ENCODE measurements at places on chromosomes 6 and 20.

- DNase-seq: no peak
Measured at GRCh38 chr20:5135363-5136012, 8.7 kb downstream of the CDS2 start.

GRCh38 chr6:17987697-17988421 is 424 bp upstream of the KIF13A start:
- peak; percentile 26 for DNase-seq

- DNase-seq: no peak
Measured at GRCh38 chr6:162481938-162482337, 245.6 kb downstream of the PRKN start.

- DNase-seq: no peak
Measured at GRCh38 chr6:52537001-52537753, 39.7 kb downstream of the TRAM2 start.

DNA sequence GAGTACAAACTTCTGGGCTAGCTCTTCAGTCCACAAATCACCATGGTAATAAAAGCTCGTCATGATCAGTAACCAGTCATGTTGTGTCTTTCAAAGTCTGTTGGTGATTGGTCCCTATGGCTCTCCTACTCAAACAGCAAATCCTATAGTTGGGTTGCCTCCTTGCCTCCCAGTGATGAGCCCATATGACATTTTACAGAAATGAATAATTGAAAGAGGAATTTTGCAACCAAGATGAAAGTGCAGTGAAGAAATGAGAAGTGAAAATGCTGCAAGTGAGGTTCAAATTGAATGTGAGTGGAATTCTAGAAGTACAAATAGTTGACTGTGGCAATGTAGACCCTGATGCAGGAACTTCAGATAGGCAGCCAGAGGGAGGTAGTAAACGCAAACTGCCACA is 5.1 kb upstream of the SIRPD start:
- no peak for DNase-seq

GRCh38 chr6:63415286-63415685 is 95.5 kb upstream of the LGSN start:
- no peak for DNase-seq

DNA sequence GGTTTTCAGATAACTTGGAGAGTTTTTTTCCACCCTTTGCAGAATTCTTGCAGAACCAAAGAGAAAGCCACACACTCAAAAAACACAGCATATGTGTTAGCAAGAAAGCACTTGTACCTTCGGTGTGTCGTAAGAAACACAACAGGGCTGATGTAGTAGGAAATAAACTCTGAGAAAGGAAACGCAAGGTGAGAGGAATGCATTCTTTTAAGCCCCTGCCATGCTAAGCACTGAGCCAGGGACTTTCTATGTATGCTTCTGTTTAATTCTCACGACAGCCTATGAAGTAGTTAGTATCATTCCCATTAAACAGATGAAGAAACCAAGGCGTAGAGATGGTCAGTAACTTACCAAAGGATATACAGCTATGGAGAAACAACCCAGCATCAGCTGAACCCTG is 23.1 kb downstream of the NEDD9 start:
- DNase-seq: no peak

- no peak for DNase-seq
Measured at GRCh38 chr20:3728876-3729275, 3.6 kb upstream of the HSPA12B start.

DNA sequence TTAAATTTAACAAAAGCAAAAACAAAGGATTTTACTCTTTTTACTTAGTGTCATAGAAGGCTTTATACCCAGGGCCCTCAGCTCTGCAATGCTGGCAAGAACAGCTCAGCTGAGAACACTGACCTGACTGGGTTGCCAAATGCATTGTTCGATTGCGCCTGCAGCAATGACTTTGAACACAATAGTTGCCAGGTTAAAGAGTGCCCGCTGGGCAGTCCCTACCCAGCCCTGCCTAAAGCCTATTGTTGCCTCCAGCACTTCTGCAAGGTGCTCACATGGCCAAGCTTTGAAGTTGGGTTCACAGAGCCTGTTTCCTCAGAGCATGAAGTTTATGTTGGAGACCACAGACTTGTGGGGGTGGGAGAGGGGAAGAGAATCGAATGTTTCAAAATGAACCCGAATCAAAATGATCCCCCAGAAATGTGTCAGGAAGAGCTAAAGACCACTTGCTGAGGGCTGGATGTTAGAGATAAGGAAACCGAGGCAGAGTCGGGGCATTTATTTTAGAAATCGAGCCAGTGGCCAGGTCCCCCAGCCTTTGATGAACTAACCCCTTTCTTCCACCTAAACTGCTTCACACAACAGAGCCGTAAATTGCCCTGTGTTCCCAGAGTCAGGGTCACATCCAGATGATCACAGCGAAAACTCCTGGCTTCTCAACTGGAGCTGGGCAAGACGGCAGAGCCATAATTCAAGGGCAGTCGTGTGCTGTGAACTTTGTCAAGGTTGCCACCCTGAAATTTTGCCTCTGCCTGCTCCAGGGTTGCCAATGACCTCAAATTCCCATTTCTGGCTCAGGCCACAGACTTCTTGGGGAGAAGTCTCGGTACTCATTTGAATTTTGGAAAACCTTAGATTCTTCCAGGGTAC is 55.0 kb downstream of the FOXA2 start:
- no peak for DNase-seq

DNA sequence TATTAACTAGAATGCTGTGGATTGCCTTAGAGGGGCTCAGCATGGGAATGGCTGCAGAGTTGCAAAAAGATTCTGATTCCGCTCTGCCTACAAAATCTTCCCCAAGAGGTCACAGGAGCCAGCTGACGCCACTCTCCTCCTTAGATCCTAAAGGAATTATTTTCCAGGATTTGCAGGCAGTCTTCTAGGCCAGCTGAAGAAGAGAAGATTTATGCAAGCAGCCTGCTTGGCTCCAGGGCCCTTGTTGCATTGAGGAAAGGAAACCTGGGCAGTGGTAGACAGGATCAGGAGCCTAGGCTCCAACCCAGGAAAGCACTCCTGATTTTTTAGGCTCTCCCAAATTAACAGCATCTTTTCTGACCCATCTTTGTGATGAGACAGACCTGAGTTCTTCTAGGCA is 245.8 kb downstream of the PKHD1 start:
- DNase-seq: no peak

DNA sequence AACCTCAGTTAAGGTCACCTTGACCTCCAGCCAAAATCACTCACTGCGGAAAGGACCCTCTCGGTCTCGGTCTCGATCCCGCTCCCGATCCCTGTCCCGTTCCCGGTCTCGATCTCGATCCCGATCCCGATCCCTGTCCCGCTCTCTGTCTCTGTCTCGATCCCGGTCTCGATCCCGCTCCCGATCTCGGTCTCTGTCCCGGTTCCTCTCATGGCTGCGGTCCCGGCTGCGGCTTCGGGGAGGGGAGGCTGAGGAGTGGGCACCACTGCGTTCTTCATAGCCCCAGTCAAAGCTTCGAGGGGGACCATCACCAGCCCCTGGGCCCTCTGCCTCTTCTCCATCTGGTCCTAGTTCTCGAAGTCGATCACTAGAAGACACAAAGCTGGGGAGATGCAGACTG is 4.3 kb downstream of the NELFE start:
- DNase-seq: no peak

GRCh38 chr6:130935978-130936377 is 108.8 kb downstream of the SMLR1 start:
- DNase-seq: no peak

DNA sequence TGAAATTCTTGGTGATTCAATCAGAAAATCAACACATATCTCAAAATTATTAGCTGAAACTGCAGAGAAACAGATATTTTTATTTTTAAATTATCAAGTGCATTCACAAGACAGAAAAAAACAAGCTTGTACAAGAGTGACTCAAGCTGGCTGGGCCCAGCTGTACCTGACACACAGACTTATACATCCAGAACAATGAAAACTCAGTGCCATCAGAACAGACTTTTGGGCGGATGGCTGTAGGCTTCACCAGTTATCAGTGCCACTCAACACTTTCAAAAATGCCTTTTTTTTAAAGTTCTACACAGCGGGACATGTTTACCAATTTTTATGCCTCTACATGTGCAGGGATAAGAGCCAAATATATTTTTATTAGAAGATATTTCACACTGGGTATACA is 102.8 kb downstream of the MYB start:
- no peak for DNase-seq

DNA sequence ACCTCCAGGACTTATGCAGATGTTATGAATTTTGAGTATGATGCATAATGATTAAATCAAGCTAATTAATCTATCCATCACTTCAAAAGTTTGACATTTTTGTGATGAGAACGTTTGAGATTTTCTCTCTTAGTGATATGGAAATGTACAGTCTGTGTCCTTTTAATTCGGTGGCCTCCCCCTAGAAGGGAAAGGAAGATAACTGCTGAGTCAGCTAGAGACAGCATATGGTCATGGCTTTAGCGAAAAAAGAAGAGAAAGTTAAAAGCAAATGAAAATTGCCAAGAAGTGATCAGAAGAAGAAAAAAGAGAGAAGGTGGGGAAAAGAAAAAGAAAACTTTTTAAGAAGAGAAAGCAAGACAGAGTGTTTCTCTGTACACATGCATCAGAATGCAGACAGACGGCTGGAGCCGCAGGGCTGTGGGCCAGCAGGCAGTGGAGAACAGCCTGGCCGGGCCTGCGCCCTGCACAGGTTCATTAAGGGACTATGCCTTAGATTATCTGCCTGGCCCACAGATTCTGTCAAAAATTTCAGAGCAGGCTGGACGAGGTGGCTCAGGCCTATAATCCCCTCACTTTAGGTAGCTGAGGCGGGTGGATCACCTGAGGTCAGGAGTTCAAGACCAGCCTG is 7.7 kb downstream of the PRR18 start:
- no peak for DNase-seq

DNA sequence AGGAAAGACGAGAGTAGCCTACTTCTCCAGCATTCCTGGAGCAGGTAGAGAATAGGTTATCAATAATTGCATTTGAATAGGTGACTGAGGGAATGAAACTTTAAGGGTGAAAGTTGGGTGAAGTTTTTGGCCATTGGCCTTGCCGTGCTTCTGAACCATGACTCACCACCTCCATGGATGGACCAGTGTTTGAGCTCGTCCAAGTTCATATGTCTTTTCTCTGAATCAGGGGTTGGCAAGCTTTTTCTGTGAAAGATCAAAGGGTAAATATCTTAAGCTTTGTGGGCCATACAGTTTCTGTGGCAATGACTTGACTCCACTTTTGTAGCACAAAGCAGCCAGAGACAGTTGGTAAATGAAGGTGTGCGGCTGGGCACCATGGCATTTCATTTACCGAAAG is 31.8 kb downstream of the SNRNP48 start:
- no peak for DNase-seq

- DNase-seq: no peak
Measured at GRCh38 chr6:100179576-100179975, 185.6 kb upstream of the MCHR2 start.

- no peak for DNase-seq
Measured at GRCh38 chr6:110976575-110976974, 5.3 kb upstream of the RPF2 start.

- DNase-seq: no peak
Measured at GRCh38 chr6:168265827-168266815, 53.5 kb downstream of the DACT2 start.

GRCh38 chr20:1741309-1742048 is 83.9 kb upstream of the SIRPG start:
- DNase-seq: no peak

- no peak for DNase-seq
Measured at GRCh38 chr6:85126485-85127167, 323.3 kb upstream of the NT5E start.

GRCh38 chr20:32359633-32360332 is 1.7 kb downstream of the ASXL1 start:
- no peak for DNase-seq

- no peak for DNase-seq
Measured at GRCh38 chr6:3229566-3230178, 2.2 kb upstream of the TUBB2B start.

GRCh38 chr20:42074944-42075343 is 456.8 kb upstream of the CHD6 start:
- DNase-seq: no peak

- no peak for DNase-seq
Measured at GRCh38 chr6:149263321-149263720, 54.2 kb upstream of the TAB2 start.

- DNase-seq: no peak
Measured at GRCh38 chr20:34744847-34745246, 40.7 kb downstream of the TP53INP2 start.

- DNase-seq: no peak
Measured at GRCh38 chr6:30882759-30883684, 1.3 kb upstream of the DDR1 start.

DNA sequence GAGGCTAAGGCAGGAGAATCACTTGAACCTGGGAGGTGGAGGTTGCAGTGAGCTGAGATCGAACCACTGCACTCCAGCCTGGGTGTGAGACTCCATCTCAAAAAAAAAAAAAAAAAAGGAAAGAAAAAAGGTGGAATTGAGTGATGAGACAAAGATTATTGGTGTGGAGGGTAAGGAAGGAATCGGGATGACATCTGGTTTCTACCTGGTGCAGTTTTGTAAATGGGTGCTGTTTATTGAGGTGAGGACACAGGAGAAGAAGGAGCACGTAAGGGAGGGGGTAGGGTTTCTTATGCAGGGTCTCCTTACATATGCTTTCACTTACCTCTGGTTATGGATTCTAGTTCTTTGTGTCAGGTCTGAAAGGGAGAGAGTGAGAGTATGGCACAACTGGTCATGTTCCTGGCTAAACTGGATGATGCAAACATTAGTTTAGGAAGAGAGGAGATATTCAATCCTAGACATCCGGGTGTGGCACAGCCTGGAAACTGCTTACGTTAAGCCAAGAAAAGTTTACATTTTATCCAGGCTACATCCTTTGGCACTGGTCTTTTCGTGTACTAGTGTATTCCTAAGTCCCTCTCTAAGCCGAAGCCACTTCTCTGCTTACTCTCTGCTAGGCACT is 5.4 kb downstream of the RALY start:
- DNase-seq: no peak

DNA sequence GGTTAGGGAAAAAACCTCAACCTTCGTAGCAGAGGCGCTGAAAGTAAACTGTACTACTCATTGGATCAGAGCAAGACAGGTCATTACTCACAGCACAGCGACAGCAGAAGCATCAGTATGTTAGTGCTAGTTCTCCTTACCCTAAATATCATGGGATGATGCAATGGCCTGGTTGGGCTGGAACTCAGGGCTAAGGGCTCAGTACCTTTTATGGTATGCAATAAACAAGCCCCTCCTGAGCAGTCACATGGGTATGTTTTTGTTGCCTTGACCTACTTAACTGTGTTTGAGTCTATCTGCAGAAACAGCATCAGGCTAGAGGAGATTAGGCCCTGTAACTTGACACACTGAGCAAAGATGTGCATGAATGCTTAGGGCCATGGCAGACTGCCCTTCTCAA is 369.4 kb upstream of the IMPG1 start:
- no peak for DNase-seq
